ENCODE measurements at places on chromosomes 7 and 10.
A peak's percentile ranks its signal among the peaks of the same experiment; 100 is the strongest.

- H3K36me3 ChIP-seq: no peaks in the 10 kb centered on the region
- no peaks in the 10 kb centered on the region for H3K4me1 ChIP-seq
- DNase-seq: no peak
- no peak overlapping the region for H3K27ac ChIP-seq
Measured at GRCh38 chr7:7793921-7794320, 75.5 kb upstream of the RPA3 start.

DNA sequence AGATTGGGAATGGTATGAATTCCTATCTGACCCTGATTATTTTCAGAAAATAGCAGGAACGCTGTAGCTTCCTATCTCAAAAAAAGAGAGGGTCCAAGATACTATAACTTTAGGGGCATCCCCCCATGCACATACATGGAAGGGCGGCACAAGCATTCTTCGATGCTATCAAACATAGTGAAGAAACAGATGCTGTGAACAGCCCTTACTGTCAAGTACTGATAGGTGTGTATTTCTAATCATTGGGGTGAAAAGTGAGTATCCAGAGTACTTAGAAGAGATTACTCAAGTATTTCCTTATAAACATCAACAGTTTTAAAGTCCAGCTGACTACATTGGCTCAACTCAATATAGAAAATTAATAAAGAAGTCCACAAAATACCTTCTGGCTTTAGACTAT is 17.0 kb upstream of the NUP42 start:
- no peaks in the 10 kb centered on the region for H3K27me3 ChIP-seq
- no peak overlapping the region for H3K4me3 ChIP-seq
- no peak overlapping the region for H3K27ac ChIP-seq
- DNase-seq: no peak
- H3K4me1 ChIP-seq: no peaks in the 10 kb centered on the region

DNA sequence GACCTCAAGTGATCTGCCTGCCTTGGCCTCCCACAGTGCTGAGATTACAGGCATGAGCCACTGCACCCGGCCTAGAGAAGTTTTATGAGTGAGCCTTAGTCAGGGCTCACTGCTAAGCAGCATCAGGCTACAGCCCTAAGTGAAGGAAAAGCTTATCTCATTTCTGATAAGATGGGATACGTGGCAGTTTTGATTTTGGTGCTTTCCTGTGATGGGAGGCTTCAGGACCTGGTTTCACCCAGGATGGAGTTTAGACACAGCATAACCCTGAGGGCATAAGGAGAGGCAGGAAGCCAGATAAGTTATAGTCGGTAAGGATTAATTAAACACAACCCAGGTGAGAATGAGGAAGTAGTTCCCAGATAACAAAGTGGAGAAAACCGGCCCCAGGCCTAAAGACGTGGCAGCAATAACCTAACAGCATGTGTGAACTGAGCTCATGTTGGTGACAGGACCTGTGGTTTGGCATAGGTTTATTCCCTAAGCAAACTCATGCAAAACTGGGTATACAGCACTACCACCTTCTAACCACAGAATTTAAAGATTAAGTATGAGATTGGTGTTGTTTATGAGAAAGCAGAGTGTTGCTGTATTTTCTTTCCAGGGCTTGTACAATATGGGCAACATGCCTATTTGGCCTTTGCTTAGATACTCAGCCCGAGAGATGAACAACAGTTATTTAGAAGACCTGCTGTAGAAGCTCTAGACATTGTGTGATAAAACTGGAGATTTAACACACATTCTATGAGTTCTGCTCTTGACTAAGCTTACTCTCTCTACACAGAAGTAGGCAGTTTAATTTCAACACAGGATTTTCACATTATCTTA is 119.4 kb downstream of the COL28A1 start:
- H3K36me3 ChIP-seq: no peaks in the 10 kb centered on the region
- DNase-seq: no peak
- no peaks in the 10 kb centered on the region for H3K4me1 ChIP-seq
- H3K27ac ChIP-seq: no peak overlapping the region

GRCh38 chr7:104029765-104030164 is 40.3 kb upstream of the RELN start:
- H3K27ac ChIP-seq: no peak overlapping the region
- no peaks in the 10 kb centered on the region for H3K36me3 ChIP-seq
- no peak overlapping the region for H3K4me3 ChIP-seq
- DNase-seq: no peak

DNA sequence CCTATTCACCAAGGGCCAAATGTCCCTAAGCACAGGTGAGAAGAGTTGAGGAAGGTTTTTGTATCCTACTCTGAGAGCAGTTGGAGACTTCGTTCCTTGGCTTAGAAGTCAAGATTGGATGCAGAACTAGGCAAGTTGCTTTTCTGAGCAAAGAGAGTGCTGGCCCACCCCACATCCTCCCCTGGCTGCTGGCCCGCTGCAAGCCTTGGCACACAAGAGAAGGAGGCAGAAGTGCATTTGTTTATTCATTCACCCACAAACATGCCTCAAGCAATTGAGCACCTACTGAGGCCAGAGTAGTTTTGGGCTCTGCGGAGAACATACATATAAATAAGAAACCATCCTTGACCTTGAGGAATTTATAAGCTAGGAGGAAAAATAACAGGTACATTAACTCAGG is 318.9 kb downstream of the KCNMA1 start:
- DNase-seq: no peak
- H3K27me3 ChIP-seq: no peaks in the 10 kb centered on the region
- H3K27ac ChIP-seq: no peak overlapping the region

- H3K4me1 ChIP-seq: no peaks in the 10 kb centered on the region
- no peak overlapping the region for H3K27ac ChIP-seq
- no peak for DNase-seq
- no peak overlapping the region for H3K4me3 ChIP-seq
Measured at GRCh38 chr7:98493030-98493778, 92.3 kb upstream of the BAIAP2L1 start.

GRCh38 chr7:150396426-150396825 is 17.3 kb downstream of the ZNF775 start:
- H3K27me3 ChIP-seq: no peaks in the 10 kb centered on the region
- no peaks in the 10 kb centered on the region for H3K4me1 ChIP-seq
- H3K4me3 ChIP-seq: no peak overlapping the region
- no peak for DNase-seq

DNA sequence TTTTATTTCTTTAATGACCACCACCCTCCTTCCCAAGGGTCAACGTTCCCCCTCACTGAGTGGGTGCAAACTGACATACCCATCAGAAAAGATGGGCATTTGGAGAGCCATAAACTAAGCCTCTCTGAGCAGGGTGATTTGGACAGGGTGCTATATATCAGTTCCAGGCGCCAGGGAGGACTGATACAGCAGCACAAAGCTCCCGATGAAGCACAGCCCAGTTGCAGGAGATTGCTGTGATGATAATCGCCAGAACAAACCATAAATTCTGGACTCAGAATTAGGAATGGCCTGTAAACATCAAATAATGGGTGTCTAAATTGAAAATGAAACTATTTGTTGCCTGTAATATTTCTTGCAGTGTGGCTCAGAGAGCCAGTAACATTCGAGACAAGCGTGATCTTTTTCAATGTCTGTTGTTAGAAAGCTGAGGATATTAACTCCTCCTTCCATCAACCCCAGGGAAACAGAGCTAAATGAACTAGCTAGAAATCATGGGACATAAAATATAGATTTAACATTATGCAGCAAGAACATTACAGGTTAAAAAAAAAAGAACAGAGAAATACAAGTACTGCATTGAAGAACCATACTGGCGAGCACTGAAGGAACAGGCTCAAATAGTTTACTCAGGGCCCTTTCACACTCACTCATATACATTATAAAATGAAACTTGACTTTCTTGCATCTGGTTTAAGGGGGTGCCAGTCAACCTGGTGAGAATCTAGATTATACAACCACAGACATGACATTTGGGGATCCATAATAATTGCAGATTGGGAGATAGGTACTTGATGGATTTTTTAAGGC is 137.5 kb upstream of the LRRTM3 start:
- H3K4me3 ChIP-seq: no peak overlapping the region
- no peaks in the 10 kb centered on the region for H3K4me1 ChIP-seq
- H3K27me3 ChIP-seq: no peaks in the 10 kb centered on the region
- no peak for DNase-seq
- no peak overlapping the region for H3K27ac ChIP-seq

- no peaks in the 10 kb centered on the region for H3K27me3 ChIP-seq
- no peak overlapping the region for H3K4me3 ChIP-seq
- DNase-seq: no peak
- no peaks in the 10 kb centered on the region for H3K36me3 ChIP-seq
- no peaks in the 10 kb centered on the region for H3K4me1 ChIP-seq
Measured at GRCh38 chr7:34322841-34323240, 335.2 kb upstream of the NPSR1 start.

DNA sequence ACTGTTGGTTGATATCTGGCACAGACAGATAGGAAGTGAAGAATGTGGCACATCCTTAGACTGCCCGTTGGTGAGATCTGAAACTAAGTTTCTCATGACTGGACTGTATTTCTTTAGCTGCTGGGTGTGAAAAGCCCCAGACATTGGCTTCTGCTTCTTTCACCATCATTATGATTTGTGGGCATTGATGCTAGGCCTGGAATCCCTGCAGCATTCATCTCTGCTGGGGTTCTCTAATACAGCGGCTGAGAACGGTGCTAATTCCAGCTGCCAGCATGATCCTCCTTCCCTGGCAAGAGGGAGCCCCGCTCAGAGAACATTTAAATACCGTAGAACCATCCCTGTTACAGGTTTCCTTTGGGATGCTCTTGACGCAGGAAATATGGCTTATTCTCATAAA is 26.2 kb downstream of the RBM20 start:
- H3K4me3 ChIP-seq: no peak overlapping the region
- H3K27me3 ChIP-seq: peaks cover 16% of the 10 kb centered on the region
- no peaks in the 10 kb centered on the region for H3K4me1 ChIP-seq
- H3K27ac ChIP-seq: no peak overlapping the region

DNA sequence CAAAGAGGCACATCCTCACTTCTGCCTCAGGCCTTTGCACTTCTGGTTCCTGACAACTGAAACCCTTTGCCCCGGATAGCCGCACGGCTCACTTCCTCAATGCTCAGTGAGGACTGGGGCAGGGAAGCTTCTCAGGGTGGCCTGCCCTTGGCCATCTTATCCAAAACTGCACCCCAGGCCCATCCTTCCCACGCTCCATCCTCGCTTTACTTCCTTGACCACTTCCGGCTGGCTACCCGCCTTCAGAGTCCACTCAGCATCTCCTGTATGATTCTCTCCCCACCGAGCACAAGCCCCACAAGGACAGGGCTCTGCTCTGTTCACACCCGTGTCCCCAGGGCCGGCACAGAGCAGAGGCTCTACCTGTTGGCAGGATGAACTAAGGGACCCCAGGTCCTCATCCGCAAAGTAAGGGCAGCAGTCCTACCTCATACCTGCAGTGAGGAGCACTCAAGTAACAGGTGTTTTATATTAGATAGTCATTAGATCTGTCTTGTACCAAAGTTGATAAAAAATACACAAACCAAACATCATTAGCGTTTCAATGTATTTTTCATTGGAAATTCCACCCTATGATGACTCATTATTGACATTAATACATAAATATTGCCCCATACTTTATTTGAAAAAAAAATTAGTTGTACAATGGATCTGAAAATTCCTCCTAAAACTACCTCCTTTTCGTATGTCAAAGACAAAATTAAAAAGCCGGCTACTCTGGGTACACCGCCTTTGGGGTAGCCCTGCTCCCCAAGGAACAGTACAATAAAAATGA is 35.0 kb downstream of the GNA12 start:
- no peak for DNase-seq
- H3K4me3 ChIP-seq: no peak overlapping the region
- H3K27me3 ChIP-seq: no peaks in the 10 kb centered on the region

DNA sequence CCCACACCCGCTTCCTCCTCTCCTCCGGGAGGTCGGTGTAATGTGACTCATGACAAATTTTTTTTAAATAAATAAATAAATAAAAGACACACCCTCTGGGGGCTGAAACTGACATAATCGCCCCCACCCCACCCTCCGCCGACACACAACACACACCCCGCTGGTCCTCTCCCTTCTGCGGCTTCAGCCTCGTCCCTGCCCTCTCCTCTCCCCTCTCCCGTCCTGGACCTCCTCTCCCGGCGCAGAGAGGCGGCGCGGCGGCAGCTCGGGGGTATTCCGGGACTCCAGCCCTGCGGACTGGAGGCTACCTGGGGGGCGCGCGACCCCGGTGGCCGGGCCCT is 686 bp downstream of the ABI1 start:
- peak; percentile 25 for DNase-seq
- H3K36me3 ChIP-seq: no peaks in the 10 kb centered on the region
- H3K4me3 ChIP-seq: peak overlapping the region; percentile 91
- H3K4me1 ChIP-seq: peaks cover 9% of the 10 kb centered on the region
- H3K27me3 ChIP-seq: no peaks in the 10 kb centered on the region
- H3K27ac ChIP-seq: peak overlapping the region; percentile 96
